ENCODE measurements at places on chromosomes 2 and 18.

DNA sequence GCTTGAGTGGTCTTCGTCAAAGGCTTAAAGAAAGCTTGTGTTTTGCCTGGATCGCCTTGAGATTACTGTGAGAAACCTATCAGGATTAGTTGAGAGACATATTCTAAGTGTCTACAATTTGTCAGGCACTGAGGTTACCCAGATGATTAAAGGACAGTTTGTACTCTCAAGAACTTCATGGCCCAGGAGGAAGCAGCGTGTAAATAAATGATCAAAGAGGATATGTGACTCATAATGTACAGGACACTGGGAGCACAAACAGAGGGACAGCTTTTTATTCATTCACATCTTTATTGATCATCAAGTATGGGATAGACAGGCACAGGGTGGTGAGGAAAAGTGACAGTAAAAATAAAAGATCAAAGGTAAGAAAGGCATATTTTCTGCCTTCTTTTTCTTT, 152.6 kb upstream of the FSHR start:
- DNase-seq, result no peak

DNA sequence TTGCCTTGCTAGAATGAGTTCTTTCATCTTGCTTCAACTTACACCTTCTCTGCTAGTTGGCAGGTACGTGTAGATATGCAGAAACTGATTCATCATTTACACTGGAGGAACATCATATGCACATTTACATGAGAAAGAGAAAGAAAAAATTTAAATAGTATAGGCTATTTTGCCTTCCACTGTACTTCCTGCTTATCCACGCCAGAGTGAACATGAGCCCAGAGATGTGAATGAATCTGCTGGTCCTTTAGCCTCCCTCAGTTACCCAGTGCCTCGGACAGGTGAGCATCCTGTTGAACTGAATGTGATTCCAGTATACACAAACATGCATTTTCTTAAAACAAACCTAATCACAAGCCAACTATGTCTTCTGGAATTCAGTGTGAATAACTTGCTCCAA, 83.6 kb downstream of the SESTD1 start:
- no peak for DNase-seq

DNA sequence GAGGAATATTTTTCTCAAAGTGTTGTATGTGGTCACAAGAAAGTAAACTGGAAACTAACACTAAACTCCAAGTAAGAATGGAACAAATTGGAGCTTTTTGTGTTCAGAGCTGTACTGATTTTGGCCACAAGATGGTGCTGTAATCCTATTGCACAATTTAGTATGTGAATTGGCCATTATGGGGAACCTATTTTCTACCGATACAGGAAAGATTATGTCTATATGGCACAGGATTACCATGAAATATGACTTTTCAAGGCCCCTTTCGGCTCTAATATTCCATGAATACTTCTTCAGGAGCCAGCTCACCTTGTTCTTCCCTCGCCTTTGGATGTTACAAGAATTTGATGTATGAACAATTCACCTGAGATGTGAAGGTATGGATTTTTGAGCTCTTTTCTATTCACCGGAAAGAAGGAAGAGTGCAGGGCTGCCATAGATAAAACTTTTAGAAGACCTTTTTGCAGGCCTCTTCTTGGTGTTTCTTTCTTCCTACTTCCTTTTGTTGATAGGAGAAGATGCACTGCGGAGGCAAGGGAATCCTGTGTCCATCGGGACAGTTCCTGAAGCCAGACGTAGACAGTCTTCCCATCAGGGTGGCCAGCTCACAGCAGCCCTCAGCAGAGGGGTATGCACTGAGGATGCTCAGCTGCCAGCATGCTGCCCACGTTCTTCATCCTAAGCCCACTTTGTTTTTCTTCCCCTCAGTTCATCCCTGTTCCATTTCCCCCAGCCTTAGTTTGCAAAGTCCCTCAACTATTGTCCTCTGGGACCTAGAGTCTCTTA, 13.3 kb downstream of the MRPL44 start:
- peak; percentile 50 for DNase-seq

- no peak for DNase-seq
Measured at GRCh38 chr2:7878786-7879482, 802.9 kb upstream of the ID2 start.

DNA sequence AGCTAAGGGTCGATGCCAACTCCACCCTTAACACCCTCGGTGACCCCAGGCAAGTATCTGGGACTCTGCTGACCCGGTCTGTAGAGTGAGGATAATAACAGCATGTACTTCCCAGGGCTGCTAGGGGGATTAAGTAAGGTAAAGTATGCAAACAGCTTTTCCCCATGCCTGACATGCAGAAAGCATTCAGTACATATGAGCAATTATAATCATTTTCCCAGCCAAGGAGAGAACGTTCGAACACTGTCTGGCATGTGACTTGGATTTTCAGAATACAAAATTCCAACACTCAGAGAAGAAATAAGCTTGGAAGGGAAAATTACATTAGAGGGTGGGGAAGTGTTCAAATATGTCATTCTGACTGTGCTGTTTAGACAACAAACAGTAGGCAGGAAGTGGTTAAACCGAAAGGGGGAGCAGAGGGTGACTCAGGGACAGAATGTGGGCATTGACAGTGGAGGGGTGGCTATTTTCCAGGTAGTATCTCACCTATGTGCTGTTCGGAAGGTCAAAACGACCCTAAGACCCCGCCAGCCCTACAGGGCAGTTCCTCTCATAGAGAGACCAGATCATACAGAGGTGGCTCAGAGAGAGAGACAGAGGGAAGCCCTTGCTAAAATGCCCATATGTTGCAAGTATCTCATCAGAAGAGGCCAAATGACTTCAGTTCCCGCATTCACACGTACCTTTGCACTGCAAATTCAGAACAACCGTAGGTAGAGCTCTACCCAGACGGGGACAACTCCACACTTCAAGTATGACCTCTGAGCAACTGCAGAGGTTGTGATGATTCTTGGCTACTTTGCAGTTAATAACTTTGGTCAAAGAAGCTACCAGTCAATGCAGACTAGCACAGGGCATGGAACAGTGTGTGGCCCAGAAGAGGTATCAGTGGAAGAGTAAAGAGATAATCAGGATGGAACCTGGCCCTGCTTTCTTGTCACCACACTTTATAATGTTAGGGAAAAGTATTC, 14.8 kb downstream of the ASPRV1 start:
- peak; percentile 29 for DNase-seq

GRCh38 chr18:9994701-9995235, 81.0 kb downstream of the VAPA start:
- no peak for DNase-seq

GRCh38 chr2:1295740-1296139, 117.5 kb upstream of the TPO start:
- no peak for DNase-seq

- DNase-seq, result no peak
Measured at GRCh38 chr18:47831351-47831750, 99.1 kb downstream of the SMAD2 start.

GRCh38 chr2:146323564-146323963, 1521.3 kb upstream of the ACVR2A start:
- no peak for DNase-seq

DNA sequence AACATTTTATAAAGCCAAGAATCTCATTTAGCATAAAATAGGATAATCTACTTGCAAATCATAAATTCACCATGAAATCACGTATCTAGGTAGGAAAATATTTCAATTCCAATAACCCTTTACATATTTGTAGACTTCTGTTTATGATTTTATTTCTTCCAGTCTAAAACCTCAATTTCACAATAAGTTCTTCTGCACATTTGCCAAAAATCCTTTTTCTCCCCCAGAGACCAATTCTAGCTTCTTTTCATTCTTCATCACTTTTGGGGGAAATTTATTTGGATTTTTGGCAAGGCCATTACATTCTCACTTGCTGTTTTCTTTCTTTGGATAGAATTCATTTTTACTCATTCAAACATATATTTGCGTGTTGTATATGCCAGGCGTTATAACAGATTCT, 86.8 kb downstream of the SPRED2 start:
- DNase-seq, result no peak

GRCh38 chr2:99481941-99482340, 7.9 kb downstream of the REV1 start:
- DNase-seq, result no peak

All from activated T-cell treated with anti-CD3 and anti-CD28 coated beads for 24 hours (primary cell).